ENCODE measurements at places on chromosomes 3 and 15.
A peak's percentile ranks its signal among the peaks of the same experiment; 100 is the strongest.

DNA sequence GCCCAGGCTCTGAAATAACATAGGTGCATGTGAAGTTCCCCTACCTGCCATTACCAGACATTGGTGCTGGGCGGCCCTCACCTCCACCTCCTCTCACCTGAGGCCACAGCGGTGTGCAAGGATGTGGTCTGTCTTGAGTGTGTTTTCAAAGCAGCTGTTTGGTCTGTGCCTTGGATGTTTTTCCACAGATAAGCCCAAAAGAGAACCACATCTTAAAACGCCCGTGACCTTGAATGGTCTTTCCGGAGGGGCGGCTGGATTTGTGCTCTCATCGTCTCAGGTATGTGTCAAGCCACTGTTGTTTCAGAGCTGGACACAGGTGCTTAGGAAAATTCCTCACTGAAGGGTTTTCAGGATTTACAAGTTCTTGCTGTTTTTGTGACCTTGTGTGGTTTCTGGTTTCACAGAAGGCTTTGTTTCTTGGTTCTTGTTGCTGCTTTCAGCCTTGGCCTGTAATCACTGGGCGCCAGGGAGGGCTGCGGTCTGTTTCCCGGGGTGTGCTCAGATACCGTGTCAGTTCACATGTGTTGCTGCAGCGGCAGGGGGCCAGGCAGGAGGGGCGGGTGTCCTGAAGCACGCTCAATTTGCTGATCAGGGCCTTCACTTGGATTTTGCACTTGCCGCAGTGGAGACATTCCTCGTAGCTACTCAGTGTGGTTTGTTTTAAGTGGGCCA, 128.4 kb downstream of the IGF1R start:
- DNase-seq, result no peak

DNA sequence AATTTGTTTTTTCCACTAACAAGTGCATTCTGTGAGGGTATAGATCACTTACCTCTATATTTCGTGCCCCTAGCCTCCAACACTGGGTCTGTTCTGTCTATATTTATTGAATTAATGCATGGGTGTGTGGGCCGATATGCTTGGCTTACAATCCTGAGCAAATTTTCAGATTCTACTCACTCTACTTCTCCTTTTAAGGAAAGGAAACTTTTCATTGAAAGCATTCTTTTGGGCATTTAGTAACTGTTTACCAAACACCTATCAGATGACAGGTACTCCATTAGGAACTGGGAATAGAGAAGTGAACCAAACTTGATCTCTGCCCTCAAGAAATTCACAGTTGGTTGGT, 60.5 kb downstream of the TLE3 start:
- DNase-seq, result no peak

GRCh38 chr3:11764931-11765363, 81.7 kb downstream of the TAMM41 start:
- no peak for DNase-seq

GRCh38 chr3:169818316-169818715, 5.6 kb upstream of the LRRC34 start:
- DNase-seq, result no peak

DNA sequence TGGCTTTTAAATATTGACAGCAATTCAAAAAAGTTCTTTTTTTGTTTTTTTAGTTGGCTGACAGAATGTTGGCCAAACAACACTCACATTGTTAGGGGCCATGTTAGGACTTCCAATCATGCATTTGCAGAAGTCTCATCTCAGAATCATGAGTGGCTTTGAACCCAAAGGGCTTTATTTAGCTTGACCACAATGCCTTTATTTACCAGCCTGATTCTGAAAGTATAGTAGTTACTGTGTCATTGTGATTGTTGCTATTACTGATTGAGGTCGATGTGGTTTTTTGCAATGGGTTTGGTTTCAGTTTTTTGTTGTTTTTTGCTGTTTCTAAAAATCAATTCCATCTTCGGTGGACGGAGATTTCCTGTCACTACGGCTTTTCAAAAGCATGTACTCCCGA, 7.2 kb downstream of the GLDN start:
- no peak for DNase-seq

DNA sequence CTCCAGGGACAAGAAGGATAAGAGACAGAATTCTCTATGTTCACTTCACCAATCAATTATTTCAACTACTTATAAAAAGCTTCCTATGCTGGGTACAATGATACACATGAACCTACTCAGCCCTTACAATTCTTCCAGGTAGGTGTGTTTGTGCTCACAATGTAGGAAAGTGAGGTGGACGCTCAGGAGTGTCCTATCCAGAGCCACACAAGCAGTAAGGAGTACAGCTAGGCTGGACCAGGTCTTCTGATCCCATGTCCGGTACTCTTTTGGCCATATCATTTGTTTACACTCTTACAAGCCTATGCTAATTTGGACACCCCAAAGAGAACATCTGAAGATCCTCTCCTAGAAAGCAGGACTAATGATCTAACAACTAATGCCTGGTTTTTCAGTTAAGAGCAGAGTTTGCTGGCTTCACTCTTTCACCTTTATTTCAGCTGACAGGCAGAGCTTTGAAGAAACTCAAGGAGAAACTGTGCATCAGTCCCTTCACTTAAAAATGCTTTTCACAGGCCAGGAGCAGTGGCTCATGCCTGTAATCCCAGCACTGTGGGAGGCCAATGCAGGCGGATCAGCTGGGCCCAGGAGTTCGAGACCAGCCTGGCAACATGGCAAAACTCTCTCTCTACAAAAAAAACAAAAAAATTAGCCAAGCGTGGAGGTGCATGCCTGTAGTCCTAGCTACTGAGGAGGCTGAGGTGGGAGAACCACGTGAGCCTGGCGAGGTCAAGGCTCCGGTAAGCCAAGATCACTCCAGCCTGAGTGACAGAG, 27.5 kb downstream of the IGF2BP2 start:
- no peak for DNase-seq

GRCh38 chr3:113034011-113034410, 43.2 kb downstream of the GTPBP8 start:
- DNase-seq, result no peak

- no peak for DNase-seq
These were observed 51.2 kb downstream of the CHAC1 start for GRCh38 chr15:41004490-41004889.

DNA sequence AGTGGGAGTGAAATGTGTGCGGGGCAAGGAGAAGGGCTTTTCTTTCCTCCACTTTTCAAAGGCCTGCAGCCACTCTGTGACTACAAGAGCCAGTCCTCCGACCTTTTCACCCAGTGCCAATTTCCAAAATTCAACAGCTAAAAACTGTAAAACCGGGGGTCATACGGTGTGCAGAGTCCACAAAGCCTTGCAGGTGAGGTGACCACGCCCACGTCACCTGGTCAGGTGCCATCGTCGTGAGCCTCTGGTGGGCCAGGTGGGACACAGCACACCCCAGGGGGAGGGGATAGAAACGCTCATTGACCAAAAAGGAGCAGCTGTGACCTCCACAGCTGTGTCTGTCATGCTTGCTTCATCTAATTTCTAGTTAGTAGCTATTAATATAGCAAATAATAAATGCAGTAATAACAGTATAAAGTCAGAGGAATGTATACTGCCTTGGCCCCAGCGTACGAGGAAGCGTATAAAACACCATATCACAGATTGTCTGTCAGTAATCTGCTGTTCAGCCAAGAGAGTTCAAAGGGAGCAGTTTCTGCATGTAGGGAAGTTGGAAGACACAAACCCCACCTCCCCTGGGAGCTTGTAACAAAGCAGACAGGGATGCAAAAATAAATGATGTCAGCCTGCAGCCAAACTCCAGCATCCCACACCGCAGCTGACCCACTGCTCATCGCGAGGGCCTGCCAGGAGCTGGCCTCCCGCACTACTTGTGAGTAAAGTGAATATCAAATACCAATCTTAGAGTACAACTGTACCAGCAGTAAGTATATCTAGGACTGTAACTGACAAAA, 86.7 kb downstream of the VGLL4 start:
- DNase-seq, result no peak

GRCh38 chr3:122873741-122874515, 79.1 kb downstream of the SLC49A4 start:
- no peak for DNase-seq

- no peak for DNase-seq
These were observed 301 bp downstream of the PCBP4 start for GRCh38 chr3:51966922-51967383.

DNA sequence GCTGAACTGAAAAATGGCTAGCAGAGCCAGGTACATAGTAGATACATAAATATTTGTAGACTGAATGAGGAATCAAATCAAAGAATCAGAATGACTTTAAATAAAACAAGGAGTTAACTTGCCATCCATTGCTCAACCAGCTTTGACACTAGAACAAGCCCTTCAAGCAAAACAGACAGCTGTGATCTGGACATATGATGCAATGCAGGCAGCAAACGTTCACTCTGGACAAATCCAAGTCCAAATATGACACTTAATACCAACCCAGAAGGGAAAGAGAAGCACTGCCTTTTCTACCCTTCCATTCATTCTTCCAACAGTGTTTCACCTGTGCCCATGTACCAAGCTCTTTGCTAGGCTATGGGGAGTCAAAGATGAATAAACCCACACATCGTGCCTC, 4.5 kb downstream of the THRB start:
- DNase-seq, result no peak

- no peak for DNase-seq
These were observed 25.8 kb downstream of the ANP32A start for GRCh38 chr15:68794863-68795262.

DNA sequence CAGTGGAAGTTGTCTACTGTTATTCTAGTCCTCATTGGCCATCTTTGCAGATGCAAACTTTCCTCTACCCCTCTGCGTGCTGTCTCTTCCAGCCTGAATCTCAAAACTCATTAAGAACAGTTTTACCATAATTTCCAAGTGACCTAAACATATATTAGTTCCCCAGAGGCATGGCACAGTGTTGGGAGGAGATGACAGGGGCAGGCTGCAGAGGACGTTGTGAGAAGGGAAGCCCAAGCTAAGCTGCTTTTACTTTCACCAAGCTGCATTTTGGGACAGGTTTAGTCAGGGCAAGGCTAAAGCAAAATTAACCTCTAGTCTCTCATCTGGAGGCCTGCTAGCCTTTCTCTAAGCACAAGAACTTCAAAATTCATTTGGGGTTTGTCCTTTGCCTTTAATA, 318.6 kb upstream of the SATB1 start:
- no peak for DNase-seq

DNA sequence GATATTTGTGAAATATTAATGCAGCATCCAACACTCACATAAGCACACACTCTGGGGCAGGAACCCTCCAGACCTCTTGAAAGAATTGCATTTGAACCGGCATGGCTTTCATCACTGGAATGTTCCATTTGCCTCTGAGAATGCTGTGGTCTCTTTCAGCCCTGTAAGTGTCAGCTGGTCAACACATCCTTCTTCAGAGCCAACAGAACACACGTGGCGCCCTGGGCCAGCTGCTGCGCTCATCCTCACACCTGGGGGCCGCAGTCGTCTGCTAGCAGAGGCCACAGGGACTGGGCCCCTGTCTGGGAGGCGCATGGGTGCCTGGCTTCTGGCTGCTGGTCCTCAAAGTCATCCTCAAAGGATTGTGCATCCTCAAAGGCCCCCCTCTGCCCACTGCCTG, 71.4 kb upstream of the HERC1 start:
- DNase-seq, result no peak

DNA sequence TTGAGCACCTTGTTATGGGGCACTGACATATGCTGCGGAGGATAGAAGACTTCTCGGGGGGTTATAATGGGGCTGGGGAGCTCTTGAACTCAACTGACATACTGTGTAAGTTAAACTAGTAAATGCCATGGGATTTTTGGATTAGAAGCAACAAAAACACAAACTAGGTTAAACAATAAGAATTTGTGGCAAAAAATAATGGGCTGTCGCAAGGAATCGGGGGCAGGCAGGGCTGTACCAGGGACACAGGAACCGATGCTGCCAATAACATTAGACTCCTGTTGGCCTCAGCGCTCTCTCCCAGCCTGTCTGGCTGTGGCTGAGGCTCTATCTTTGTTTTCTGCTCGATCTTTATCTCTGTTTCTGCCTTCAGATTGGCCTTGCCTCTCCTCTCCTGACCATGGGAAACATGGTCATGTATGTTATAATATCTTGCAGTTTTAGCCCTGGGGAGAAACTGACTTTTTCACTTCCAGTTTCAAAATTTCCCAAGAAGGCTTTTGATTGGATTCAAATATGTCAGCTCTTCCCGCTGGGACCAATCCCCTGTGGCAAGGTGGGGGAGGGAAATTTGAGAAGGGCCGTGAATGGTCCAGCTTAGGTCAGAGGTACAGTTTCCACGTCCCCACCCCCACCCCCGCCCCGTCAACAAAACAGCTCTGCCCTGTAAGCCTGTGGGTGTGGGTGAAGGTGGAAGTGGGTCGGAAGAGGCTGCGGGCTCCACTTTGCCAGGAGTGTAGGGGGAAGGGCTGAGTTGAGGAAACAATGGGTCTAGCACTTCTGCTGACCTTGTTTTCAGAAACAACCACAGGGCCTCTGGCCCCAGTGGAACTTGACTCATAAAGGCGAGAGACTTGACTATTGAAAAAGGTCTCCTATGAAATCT, 161.1 kb upstream of the TBL1XR1 start:
- DNase-seq, result peak; percentile 27

DNA sequence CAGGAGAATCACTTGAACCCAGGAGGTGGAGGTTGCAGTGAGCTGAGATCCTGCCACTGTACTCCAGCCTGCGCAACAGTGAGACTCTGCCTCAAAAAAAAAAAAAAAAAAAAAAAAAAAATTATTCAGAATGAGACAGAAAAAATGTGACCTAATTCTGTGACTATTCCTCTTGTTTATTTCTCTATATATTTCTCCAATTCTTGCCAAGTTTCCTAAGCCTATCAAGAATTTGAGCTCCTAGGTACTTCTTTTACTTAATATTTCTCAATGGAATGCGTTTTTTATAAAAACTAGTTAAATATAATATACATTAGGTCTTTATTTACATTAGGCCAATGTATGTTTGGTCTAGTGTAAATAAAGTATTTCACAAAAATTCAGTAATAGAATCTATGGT, 86.8 kb downstream of the NAALADL2 start:
- DNase-seq, result no peak

DNA sequence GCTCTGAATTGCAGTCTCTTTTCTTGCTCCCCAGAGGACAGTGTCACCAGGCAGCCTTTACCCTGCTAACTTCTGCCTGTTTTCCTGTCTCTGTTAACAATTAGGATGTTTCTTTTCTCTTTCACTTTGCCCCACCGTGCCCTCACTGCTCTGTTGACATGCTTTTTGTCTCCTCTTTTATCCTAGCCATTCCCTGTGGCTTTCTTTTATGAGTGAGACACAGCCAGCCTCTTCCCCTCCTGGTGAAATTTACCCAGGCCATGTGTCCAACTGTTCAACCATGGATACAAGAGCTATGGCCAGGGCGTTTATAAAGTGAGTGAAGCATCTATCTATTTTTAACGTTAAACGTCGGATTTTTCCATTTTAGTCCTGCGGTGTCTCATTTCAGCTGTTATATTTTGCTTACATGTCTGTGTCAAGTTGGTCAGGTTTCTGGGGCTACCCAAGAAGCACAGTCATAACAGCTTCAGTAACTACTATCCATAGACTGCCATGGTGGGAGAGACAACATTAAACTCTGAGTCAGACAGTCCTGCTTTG, 443.2 kb upstream of the AZI2 start:
- DNase-seq, result no peak

Data from stimulated activated CD4-positive, alpha-beta T cell treated with anti-CD3 and anti-CD28 coated beads, Interleukin-1b, Interleukin-23, amount 100 ng/mL, for 4 hours (primary cell).